ENCODE measurements at places on chromosomes 16 and 17.

- DNase-seq: no peak
These were observed 88.4 kb downstream of the CHD9NB start for GRCh38 chr16:52964290-52964689.

GRCh38 chr16:74888888-74889287, 96.0 kb downstream of the WDR59 start:
- DNase-seq: no peak

DNA sequence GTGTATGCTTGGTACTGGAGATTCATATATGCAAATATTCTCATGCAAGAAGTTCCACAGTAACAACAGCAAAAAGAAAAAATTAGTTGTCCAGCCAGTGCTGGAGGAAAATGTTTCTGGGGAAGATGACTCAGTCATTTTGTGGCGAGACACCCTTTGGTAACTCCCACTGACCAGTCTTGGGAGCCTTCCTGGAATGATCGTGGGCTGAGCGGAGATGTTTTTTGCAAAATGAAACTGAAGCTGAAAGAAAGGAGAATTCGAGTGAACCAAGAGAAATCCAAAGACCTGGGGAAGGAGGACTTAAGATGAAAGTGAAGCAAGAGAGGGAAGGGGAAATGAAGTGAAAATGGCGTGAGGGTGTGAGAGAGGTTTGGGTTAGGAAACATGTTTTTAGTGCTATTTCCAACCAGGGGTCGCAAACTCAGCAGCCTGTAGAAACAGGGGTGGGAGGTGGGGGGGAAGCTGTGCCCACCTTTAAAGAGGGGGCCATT, 5.2 kb downstream of the ITPRIPL2 start:
- no peak for DNase-seq

DNA sequence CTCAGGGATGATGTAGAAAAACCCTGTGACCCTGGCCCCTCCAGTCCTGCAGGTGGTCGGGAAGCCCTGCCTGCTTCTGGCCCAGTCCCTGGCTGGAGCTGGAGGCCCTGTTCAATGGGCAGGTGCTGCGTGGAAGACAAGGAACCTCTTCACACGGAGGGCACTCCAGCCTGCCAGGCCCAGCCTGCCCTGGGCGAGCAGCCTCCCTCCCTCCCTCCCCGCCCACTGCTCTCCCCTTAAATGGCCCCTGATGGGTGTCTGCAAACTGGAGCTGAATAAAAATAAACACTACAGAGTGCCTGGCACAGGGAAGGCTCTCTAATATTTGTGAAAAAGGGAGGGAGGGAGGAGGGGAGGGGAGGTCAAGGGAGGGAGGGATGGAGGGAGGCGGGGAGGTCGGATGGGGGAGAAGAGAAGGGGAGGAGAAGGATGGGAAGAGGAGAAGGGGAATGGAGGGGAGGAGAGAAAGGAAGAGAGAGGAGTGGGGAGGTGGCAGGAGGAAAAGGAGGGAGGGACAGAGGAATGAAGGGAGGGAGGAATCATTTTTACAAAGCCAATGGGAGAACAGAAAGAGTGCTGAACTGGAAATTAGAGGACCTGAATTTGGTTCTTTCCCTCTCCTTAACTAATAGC, 222.8 kb upstream of the TNRC6C start:
- DNase-seq: no peak

Measured in NCI-H526 treated with DMSO at 0.1 percent for 48 hours (cell line).